Non-pigmented ciliary epithelial cell (primary cell): ENCODE measurements at places on chromosomes 13 and 19.

- DNase-seq: no peak
Measured at GRCh38 chr13:92807966-92808365, 418.6 kb upstream of the GPC6 start.

DNA sequence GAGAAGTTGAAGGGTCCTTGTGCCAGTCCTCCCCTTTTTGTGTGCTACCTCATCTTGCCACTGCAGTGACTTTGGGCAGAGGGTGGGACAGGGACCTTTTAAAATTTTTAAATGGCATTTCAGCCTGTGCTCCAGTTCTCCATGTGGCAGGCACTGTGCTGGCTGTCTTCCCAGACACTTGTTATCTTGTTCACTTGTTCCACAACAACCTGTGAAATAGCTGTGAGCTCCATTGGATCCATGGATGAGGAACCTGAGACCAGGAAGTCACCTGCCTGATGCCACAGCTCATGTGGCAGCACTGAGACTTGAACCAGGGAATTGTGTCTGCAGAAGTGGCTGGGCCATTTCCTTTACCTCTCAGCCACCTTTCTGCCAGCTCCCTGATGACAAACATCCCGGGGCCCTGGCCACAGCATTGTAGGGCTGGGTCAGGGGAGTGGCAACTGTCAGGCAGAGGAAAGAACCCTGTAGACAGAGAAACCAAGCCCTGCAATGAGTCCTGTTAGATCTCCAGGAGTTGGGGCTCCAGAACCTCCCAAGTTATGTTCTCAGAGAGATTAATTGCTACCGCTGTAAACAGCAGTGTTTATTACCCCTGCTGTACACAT, 6.4 kb downstream of the EGLN2 start:
- DNase-seq: no peak

DNA sequence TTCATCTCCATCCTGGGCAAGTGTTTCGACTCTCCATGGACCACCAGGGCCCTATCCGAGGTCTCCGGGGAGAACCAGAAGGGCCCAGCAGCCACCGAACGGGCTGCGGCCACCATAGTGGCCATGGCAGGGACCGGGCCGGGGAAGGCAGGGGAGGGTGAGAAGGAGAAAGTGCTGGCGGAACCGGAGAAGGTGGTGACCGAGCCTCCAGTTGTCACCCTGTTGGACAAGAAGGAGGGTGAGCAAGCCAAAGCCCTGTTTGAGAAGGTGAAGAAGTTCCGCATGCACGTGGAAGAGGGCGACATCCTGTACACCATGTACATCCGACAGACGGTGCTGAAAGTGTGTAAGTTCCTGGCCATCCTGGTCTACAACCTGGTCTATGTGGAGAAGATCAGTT, 4.7 kb upstream of the MAP2K7 start:
- DNase-seq: no peak

- no peak for DNase-seq
Measured at GRCh38 chr19:16584248-16585093, 12.3 kb upstream of the SLC35E1 start.

GRCh38 chr19:39423258-39424086, 11.0 kb downstream of the PLEKHG2 start:
- no peak for DNase-seq

DNA sequence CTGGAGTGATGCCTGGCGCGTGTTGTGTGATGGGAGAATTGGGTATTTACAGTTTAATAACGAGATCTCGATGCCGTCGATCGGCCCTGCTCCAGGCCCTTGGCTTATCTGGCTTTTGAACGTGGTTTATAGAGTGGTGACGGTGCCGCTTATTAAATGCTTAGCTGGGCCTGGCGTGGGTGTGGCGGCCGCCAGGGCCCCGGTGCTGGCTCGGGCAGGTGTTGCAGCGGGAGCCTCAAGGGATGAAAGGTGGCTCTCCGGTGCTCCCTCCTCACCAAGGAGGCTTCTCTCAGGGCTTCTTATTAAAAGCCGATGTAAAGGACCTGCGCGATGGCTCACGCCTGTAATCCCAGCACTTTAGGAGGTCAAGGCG, 173.8 kb downstream of the KDM4B start:
- no peak for DNase-seq

DNA sequence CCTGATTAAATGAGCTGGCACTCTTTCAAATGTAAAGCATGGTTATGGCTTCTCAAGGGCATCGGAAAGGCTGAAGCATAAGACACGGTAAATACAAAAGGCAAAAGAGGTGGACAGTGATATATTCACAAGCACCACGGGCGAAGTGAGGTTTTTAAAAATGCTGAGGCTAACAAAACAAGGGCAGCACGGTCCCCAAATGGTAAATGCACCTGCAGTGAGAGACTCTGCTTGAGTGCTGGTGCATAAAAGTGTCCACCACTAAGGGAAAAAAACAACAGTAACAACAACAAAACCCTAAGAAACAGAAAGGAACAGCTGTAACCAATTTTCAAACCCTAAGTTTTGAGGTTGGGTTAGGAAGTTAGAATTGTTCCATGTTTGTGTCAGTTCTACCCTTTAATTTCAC, 234.9 kb downstream of the PCDH9 start:
- DNase-seq: no peak

DNA sequence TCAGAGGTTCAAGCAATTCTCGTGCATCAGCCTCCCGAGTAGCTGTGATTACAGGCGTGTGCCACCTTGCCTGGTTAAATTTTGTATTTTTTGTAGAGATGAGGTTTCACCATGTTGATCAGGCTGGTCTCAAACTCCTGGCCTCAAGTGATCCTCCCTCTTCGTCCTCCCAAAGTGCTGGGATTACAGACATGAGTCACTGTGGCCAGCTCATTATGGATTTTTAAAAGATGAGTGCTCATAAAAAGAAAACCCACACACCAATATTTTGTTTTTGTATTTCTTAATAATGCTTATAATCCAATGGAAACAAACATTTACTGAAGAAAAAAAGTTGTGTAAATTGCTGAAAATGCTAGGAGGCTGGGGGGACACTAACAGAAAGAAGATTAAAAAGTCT, 5.0 kb upstream of the MICU2 start:
- DNase-seq: no peak

DNA sequence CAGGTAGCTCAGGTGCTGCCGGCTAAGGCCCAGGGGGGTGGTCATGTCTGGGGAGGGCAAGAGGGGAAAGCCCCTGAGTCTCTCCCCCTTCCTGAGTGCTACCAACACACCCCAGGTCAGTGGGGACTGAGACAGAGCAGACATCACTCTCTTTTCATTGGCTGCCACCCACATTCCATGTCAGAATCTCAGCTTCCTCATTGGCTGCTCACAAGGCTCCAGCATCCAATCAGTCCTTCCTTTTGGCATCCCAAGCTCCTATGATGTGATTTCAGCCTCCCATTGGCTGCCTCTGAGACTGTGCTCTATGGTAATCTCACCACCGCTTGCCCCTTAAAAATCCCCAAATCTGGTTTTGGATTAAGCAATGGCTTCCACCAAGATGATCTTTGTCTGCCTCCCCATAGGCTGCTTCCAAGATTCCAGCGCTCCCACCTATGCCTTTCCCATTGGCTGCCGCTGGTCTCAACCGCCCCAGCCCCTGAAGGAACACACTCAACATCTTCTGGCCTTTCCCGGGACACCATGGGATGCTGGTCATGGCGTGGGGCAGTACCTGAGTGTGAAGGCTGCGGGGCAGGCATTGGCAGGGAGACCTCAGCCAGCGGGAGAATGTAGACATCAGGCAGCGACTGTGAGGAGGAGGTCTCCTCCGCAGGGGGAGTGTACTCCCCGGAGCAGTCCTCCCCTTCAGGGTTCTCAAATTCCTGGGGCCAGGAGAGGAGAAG, 2.0 kb downstream of the LMTK3 start:
- DNase-seq: no peak

- no peak for DNase-seq
Measured at GRCh38 chr13:84870190-84870589, 929.0 kb downstream of the SLITRK6 start.

DNA sequence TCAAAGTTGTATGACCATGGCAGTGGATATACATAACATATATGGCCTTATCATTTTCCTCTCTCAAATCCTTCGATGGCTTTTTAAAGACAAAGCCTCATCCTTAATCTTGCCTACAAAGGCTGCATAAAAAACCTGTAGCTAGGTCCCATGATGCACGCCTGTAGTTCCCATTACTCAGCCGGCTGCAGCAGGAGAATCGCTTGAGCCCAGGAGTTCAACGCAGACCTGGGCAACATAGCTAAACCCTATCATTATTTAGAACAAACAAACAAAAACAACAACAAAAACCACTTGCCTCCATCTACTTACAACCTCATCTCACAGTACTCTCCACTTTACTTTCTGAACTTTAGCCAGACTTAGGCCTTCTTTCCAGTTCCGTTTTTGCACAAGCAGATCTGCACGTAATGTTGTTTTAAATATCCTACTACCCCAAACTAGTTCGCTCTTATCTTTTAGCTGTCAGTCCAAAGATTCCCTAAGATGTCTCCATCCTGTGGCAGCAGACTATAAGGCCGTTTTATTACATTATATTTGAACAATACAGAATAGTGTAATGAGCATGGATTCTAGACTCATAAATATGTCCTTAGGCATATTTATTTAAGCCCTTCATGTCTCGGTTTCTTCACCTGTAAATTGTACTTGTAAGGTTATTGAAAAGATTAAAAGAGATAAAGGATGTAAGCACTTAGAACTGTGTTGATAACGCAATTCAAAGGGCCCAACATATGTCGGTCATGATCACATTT, 969 bp upstream of the POMP start:
- no peak for DNase-seq

DNA sequence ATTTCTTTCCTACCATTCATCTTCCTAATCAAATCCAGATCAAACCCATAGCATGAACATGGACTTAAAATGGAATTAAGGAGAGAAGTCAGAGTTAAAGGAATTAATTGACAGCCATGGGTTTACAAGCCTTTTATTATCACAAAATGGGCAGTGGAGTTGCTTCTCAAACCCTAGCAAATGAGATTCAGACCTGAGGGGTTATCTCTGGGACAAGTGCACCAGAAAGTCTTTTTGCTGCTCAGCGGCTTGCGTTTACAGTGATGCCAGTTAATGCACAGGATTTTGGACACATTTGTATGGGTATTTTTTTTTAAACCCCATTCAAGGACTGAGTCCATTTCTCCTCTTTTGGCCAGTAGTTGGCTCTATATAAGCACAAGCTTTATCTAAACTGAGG, 503.0 kb downstream of the EFNB2 start:
- DNase-seq: no peak

DNA sequence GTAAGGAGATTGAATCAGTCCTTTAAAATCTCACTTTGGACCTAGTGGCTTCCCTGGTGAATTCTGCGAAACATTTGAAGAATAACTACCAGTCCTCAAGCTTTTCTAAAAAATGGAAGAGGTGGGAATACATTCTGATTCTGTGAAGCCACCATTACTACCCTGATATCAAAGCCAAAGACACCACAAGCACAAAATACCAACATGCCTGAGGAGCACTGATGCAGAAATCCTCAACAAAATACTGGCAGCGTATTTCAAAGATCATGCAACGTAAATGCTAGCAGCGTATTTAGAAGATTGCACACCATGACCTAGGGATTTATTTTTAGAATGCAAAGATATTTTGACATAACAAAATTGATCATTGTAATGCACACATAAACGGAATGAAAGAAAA, 14.4 kb downstream of the ATP4B start:
- peak; percentile 67 for DNase-seq

DNA sequence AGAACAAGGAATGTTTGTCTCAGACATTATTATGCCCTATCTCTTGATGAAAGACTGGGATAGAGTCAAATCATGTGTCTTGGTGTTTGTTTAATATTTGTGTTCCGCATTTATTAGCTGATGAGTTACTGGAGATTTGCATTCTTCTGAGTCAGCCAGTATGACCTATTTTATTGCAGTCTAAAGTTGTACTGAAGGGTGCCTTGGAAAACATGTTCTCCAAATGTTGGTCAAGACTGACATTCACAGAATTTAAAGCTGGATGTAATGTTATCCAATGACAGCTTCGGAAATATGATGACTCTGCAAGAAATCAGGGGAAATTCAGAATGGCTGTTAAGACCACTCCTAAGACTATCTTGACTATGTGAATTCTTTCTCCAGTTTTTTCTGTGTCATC, 134.0 kb downstream of the KCNRG start:
- no peak for DNase-seq

- no peak for DNase-seq
Measured at GRCh38 chr13:110450016-110450900, 111.3 kb downstream of the RAB20 start.

GRCh38 chr19:49906879-49907564, 10.3 kb upstream of the IL4I1 start:
- DNase-seq: no peak

GRCh38 chr13:24203811-24204210, 43.3 kb downstream of the SPATA13 start:
- DNase-seq: no peak

DNA sequence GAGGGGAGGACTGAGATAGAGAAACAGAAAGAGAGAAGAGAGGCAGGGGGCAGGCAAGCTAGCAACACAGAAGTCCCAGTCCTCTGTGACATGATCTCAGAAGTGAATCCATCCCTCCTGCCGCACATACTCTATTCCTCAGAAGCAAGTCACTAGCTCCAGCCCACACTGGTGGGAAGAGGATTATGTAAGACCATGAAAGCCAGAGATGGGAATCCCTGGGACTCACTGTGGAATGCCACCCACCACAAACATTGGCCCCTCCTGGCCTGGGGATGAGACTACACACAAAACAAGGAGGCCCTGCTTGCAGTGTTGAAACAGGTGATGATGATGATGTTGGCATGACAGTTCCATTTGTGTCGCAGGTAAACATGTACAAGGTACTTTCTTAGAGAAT, 419.9 kb downstream of the IRS2 start:
- DNase-seq: no peak

GRCh38 chr13:111864566-111864965, 202.4 kb upstream of the SOX1 start:
- no peak for DNase-seq

GRCh38 chr13:51971520-51972426, 39.5 kb downstream of the ATP7B start:
- no peak for DNase-seq

GRCh38 chr13:31234729-31235128, 35.0 kb downstream of the B3GLCT start:
- no peak for DNase-seq

DNA sequence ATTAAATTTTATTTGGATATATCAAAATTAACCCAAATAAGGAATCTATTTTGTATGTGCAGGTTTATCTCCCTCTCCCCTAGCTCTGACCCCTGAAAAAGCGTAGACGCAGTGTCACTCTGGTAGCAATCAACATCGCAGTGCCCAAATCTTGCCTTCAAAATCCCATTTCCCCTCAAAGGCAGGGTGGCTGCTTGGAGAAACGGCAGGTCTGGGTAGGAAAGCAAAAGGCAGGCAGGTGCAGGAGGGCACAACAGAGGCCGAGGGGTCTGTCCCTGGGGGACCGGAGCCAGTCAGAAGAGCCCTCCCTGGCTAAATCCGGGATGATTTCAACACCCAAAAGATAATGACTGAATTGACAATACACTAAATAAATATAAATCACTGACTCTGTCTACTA, 41.9 kb downstream of the NAXD start:
- no peak for DNase-seq

GRCh38 chr19:46697204-46697960, 19.5 kb downstream of the PRKD2 start:
- no peak for DNase-seq

- no peak for DNase-seq
Measured at GRCh38 chr19:5339198-5339949, 1.2 kb downstream of the PTPRS start.

- no peak for DNase-seq
Measured at GRCh38 chr19:44847144-44848035, 1.3 kb downstream of the NECTIN2 start.
